ENCODE measurements at places on chromosomes 12 and 14. TPM values are rescaled to one million over a fixed set of nuclear protein-coding genes. Genes with fewer than 3 reads are reported as not detected.

- DNase-seq: no peak
Observed at GRCh38 chr12:19128485-19128884, 1.0 kb upstream of the PLEKHA5 start.

The DPPA3 gene
- not detected for polyA plus RNA-seq

DNA sequence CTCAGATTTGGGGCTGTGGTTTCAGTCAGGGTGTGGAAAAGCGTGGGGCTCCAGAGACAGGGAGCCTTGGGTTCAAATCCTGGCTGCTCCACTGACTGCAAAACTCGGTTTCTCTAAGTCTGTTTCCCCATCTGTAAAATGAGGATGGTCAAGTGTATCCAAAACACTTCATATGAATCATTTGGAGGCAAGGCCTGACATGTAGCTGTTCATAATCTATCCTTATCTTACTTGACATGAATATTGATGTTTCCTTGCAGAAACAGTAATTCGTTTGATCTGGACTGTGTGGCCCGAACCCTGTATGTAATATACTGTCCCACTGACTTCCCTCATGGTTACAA lies 1.5 kb upstream of the CCDC63 start:
- DNase-seq: no peak

DNA sequence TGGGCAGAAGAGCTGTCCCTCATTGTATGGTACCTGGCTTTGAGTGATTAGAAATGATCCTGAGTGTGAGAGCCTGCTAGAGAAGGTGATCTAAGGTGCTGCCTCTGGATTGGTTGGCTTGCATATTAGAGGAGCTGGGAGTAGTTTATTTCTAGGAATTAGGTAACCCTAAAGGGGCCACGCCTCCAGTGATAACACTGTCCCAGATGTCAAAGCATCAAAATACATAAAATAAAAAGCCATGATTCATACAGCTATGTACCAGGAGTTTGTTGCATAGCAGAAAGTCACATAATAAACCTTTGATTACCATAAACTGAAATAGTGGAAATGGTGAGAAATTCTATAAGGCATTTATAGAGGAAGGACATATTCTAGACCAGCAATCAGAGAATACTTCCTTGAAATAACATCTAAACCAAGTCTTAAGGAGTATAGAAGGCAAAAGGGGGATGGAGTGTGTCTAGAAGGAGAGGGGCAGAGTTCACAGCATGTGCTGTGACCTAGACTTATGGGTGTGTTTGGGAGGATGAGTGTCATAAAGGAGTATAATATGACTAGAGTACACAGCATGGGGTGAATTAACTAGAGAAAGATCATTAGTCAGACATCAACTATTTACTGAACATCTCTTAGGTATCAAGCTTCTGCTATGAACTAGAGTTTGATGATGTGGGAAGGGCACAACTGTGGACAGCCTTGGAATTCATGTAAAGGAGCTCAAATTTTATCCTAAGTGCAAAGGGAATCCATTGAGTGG lies 686.4 kb downstream of the GALC start:
- DNase-seq: no peak

The OSBPL8 gene
- 109 TPM for polyA plus RNA-seq
